Activated T-cell treated with anti-CD3 and anti-CD28 coated beads, Interleukin-2, amount 50 U/mL, for 4 hours (primary cell): ENCODE measurements at places on chromosomes 13 and 19. TPM values are rescaled to one million over a fixed set of nuclear protein-coding genes. Genes with fewer than 3 reads are reported as not detected.

The ZNF534 gene
- total RNA-seq, result not detected

The ZNF578 gene
- total RNA-seq, result 0.08 TPM

The KLF16 gene
- total RNA-seq, result 69.1 TPM

The C19orf38 gene
- 0.99 TPM for total RNA-seq

The SMIM44 gene
- not detected for total RNA-seq

The WTIP gene
- 0.98 TPM for total RNA-seq

The CEACAM1 gene
- total RNA-seq, result 0.43 TPM

The KLF2 gene
- total RNA-seq, result 2.4 TPM

The ZNF560 gene
- not detected for total RNA-seq

The PLK5 gene
- not detected for total RNA-seq

The CGB5 gene
- total RNA-seq, result not detected

The FAM83E gene
- total RNA-seq, result 13.1 TPM

The ZNF723 gene
- total RNA-seq, result not detected
